ENCODE measurements at places on chromosomes 12 and 14.

DNA sequence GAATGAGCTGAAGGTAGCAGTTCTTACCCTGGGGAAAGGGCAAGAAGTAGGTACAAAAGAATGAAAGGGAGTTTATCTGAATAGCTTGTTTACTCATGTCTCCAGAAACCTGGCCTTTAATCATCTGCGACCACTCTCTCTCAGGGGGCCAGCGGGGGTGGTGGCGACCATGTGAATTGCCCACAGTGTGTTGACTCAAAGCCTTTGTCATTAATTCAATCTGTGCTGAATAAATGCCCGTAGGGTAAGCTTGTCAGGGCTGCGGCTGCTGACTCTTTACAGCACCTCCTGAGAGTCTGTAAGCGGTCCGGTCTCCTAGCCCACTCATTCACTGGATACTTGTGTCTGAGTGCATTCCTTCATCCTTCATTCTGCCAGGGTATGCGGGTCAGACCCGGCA is 874.4 kb downstream of the SLC6A15 start:
- no peak for DNase-seq

GRCh38 chr12:75960086-75960910 is 71.3 kb downstream of the PHLDA1 start:
- no peak for DNase-seq

GRCh38 chr12:123387508-123388176 is 3.7 kb downstream of the KMT5A start:
- DNase-seq, result no peak

- no peak for DNase-seq
Observed at GRCh38 chr12:67483871-67484554, 164.5 kb upstream of the DYRK2 start.

GRCh38 chr14:78324353-78324752 is 154.2 kb downstream of the NRXN3 start:
- no peak for DNase-seq
